ENCODE measurements at places on chromosomes 7 and 10.

DNA sequence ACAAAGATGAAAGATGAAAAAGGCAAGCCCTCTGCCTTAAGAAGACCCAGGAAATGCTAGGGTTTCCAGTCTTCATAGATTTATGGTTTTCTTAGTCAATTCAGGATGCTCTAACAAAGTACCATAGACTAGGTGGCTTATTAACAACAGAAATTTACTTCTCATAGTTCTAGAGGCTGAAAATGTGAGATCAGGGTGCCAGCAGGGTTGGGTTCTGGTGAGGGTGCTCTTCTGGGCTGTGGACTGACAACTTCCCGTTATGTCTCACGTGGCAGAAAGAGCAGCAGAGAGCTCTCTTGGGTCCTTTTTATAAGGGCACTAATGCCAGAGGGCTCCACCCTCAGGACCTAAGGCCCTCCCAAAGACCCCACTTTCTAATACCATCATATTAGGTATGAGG lies 23.7 kb downstream of the ELMO1 start:
- no peak for DNase-seq

DNA sequence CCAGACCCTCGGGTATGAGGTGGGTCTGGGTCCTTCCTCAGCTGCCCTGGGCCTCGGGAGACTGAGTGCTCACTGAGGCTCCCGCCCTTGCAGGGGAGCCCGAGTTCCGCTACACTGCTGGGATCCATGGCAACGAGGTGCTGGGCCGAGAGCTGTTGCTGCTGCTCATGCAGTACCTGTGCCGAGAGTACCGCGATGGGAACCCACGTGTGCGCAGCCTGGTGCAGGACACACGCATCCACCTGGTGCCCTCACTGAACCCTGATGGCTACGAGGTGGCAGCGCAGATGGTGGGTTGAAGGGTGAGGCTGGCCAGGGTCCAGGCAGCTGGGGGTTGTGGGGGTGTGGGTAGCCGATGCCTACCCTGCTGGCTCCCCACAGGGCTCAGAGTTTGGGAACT lies 7.6 kb downstream of the AEBP1 start:
- DNase-seq = no peak

DNA sequence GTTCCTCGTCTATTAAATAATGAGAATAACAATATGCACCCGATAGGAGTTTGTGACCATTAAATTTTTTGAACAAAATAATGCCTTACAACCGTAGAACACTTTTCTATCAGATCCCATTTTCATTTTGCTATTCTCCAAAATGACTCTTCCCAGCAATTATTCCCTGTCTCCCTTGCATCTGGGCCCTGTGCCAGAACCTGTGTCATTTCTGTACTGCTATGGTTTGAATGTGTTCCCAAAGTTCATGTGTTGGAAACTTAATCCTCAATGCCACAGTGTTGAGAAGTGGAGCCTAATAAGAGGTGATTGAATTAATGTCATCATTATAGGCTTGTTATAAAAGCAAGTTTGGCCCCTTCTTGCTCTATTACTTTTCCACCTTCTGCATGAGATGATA lies 33.2 kb upstream of the SMNDC1 start:
- no peak for DNase-seq

GRCh38 chr10:119190954-119191785 lies 12.6 kb upstream of the PRDX3 start:
- no peak for DNase-seq

DNA sequence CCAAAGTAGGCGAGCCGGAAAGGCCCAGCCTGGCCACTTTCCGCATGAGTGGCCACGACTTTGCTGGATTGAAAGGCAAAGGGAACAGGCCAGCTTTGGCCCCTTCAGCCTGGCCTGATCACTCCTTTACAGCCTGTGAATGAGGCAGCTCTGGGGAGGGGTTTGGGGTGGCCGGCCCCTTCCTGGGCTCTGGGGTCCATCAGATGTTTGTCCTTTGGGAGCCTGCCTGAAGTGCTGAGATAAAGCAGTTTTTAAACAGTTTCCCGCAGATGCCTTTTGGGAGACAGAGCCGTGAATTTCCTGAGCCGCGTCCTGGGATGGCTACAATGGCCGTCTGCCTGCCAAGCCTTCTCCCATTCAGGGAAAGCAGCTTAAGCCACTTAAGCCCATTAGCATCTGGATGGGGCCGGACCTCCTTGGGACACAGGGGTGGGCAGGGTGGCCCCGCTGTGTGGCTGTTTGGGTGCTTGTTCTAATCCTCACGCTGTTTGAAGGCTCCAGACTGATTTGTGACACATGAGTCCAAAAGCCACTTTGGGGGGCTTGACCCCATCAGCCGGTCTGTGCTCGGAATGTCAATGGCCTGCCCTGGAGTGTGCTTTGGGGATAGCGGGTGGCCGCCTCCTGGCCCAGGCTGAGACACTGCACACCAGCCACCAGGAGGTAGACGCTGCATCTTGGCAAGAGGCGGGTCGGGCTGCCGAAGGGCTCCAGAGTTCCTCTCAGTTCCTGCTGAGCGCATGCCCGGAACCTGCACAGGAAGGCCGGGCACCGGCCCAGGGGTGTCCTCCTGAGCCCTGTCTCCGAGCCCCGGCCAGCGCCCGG lies 38.9 kb downstream of the NKX6-2 start:
- DNase-seq = no peak

DNA sequence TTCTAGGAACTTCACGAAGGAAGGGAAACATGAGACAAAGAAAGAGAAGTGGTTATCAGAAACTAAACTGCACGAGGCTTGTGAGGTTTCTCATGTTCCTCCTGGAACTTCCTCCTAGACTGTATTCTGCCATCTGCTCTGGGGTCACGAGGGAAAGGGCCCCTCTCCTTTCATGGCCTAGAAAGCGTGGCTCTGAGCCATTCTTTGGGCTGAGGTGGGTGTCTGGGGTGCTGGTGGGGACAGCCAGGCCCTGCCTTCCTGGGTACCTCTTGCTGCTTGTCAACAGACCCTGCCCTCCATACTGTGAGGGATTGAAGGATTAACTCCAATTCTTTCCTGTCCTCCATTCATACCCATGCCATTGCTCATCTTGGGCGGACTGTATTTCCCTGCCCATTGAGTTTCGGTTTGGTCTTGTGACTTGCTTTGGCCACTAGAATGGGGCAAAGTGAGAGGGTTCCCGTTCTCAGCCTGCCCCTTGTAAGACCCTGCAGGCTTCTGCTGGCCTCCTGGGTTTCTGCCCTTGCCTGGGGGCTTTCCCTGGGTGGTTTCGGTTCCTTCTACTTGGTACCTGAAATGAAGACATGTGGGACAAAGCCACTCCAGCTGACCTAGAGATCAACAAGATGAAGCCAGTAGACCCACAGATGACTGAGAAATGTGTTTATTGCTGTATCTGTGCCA lies 14.9 kb upstream of the GIMAP8 start:
- no peak for DNase-seq

GRCh38 chr10:70830164-70830563 lies 14.4 kb downstream of the SGPL1 start:
- DNase-seq = no peak

GRCh38 chr7:33874943-33875342 lies 30.4 kb upstream of the BMPER start:
- DNase-seq = no peak

DNA sequence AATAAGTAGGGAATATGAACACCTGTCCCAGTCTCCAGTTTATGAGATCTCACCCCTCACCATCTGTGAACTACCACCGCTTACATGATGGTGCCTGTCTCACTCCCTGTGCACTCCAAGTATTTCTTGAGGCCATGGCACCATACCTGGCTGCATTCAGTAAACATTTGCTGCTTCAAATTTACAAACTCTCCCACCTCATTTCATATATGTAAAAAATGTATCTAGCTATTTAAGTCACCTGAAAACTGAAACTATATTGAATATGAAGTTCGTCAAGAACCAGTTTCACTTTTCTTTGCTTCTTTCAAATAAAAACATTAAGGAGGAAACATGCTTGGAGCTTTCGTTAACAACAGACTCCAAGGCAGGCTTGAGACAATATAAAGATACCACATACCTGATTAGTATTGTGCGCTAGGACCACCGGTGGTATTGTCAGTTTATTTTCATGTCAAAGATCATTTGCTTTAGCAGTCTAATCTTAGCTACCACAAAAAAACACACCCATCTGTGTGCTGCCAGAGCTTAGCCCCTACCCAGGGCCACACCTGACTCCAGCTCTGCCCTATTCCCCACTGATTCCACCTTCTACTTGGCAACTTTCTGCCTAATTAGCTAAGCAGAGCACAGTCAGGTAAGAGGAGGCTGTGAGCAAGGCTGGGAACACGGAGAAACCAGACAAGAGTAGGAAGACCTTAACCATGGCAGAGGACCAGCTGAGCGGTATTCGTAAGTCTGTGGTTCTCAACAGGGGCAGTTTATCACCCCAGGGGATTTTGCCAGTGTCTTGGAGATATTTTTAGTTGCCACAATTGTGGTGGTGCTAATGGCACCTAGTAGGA lies 92.0 kb downstream of the ZFAND4 start:
- DNase-seq = no peak

DNA sequence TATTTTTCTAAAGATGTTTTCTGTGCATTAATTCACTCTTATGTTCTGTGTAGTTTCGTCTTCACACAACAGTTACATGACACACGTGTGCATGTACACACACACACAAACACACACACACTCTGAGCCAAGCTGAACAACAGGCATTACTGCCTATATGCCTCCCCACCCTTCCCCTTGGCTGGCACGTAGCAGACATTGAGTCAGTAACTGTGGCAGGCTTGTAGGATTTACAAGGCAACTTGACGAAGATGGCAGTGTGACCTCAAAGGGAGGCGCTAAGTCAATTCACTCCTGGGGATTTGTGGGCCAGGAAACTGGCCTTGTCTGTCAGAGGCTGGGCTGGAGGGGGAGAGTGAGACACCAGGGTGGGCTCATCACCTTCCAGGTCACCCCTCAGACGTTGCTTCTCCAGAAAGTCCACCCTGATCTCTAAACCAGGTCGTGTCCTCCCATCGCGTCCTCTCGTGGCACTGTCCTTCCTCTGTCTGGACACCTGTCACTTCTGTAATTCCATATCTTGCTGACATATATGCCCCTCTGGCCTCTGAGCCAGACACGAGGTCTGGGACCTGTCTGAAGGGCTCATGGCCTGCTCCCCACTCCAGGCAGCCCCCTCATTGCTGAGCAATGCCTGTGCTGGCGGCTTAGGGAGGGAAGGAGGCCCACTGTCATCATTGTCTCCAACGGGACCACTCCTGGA lies 41.1 kb upstream of the INPP5A start:
- no peak for DNase-seq

- no peak for DNase-seq
Measured at GRCh38 chr10:48184224-48184623, 90.3 kb downstream of the FRMPD2 start.

GRCh38 chr10:11533328-11533781 lies 78.1 kb downstream of the USP6NL start:
- no peak for DNase-seq
